ENCODE measurements at places on chromosomes 7 and 10.

GRCh38 chr7:120272701-120273475 lies at the start of gene KCND2:
Gene KCND2 (plus strand): TSS chr7:120273175.
- peak; percentile 49 for DNase-seq

GRCh38 chr7:22355620-22356009 lies 1.3 kb downstream of the RAPGEF5 start:
- no peak for DNase-seq

GRCh38 chr7:45888185-45888992 lies at the start of gene IGFBP1:
Gene IGFBP1 (plus strand): TSS chr7:45888488. CDS start chr7:45888653, 165 bp downstream.
- no peak for DNase-seq

GRCh38 chr7:146539836-146540235 lies 423.2 kb downstream of the CNTNAP2 start:
- DNase-seq = no peak

DNA sequence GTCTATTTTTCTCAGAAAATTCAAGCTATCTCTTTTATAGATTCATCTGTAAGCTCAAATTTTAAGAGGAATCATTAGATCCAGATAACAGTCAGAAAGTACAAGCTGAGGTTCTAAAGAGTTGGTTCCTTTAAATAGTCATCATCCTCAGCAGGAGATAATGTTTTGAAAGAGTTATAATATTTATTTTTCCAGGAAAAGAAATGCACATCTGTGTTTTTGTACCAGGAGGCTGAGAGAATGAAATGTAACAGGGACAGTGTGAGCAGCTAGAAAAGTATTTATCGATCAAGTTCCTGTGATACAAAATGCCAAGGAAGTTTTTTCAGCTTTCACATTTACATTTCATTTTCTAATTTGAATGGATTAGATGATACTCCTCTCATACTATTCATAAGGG lies 120.2 kb upstream of the LRRTM3 start:
- no peak for DNase-seq

All from GM20000 (cell line).